ENCODE measurements at places on chromosomes 6 and 20. TPM values are rescaled to one million over a fixed set of nuclear protein-coding genes. Genes with fewer than 3 reads are reported as not detected.
A peak's percentile ranks its signal among the peaks of the same experiment; 100 is the strongest.

DNA sequence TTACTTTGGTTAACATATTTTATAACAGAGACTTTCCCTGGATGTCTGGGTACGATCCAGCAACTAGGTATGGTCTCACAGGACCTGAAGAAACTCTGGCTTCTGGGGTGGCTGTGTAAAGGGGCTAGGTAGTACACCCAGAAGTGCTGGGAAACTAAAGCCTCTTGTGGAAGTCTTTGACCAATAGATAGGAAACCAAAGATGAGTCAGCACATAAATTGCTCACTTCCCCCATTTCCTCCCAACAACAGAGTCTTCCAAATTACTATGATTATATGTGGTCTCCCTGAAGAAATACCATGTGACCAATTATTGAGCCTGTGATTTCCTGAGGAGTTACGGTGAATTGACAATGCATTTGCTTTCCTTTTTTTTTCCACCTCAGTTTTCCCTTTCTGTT is 26.8 kb upstream of the TBX18 start:
- DNase-seq, result no peak

DNA sequence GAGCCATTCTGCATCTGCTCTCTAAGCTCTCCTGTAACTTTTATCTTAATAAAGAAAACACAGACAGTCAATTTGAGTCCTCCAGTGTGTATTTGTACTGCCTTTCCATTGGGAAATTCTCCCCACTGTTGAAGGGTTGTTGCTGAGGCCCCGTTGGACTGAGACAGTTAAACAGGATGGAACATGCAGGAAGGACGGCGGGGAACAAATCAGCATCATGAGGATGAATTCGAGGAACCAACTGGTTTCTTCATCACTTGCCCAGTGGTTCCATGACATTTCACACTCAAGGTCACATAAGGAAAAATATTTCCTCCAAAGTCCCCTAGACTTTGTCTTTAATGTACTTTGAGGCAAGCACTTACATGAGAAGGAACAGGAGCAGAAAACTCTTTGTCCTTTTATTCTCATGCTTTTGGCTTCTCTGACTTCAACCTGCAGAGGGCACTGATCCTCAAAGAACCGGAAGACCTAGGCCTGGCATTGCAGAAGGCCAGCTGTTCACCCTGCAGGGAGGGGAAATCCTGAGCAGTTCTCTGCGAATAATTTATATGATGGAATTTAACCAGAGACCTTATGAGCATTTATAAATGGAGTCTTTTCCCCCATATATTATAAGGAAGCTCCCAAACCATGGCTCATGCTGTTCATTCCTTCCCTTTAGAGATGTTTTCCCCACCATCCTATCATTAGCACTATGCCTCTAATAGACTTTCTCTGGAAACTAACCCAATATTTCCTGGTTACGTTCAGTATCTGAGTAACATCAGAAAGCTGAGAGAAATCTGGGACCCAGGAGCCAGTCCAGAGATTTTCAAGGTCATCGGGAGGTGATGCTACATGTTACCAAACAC is 55.2 kb upstream of the ADGRF1 start:
- DNase-seq, result peak; percentile 86

DNA sequence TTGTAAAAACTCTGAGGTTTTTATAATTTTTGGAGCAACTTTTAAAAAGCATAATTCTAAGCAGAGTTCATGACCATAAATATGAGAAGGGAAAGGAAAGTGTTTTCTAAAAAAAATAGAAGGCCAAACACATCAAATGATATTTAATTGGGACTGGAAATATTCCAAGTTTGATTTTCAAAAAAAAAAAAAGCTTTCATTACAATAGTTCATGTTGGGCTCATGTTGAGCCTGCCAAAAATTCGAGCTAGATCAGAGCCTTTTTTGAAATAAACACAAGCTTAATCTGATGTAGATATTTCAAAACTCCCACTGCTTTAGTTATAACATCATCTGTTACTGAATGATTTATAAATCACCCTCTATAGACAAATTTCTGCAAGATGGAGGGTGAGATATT is 163.4 kb upstream of the DEFB112 start:
- DNase-seq, result no peak

DNA sequence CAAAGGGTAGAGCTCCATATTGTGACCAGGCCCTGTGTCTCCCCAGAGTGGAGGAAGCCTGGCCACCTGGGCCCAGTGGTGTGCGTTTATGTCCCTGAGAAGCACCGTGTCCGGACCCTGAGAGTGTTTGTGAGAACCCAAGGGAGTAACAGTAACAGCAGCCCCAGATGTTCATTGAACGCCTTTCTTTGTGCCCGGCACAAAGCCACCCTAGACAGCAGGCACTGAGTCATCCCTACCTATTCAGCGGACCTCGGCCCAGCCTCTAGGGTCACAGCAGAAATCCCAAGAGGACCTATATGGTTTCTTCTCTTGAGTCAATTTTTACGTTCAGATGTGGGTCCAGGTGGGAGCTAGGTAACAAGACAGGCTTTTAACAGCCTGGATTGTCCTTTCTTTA is 24.5 kb downstream of the BCAS4 start:
- no peak for DNase-seq

GRCh38 chr6:633611-634010 is 23.3 kb downstream of the HUS1B start:
- no peak for DNase-seq

GRCh38 chr20:973785-974194 is 28.3 kb downstream of the RSPO4 start:
- DNase-seq, result peak; percentile 11

DNA sequence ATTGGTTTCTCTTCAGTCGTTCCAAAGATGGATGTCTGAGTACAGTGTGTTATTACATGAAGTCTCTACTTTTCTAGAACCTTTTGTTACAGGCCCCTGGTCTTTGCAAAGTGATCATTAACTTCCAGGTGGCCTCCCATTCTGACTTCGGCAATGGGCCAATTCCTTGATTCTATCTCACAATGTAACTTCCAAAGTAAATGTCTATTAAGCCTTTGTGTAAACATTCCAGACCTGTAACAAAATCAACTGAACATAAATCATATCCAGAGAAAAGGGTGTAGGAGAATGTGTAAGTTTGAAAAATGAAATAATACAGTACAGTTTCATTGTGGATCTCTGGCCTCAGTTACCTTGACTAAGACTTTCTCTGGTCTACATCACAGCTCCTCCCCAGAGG is 187.8 kb upstream of the JAG1 start:
- no peak for DNase-seq

GRCh38 chr6:126380072-126380583 is 40.2 kb downstream of the CENPW start:
- DNase-seq, result no peak

GRCh38 chr6:36944650-36945049 is 9.9 kb upstream of the PI16 start:
- no peak for DNase-seq

GRCh38 chr20:35446356-35447078 is 8.5 kb upstream of the GDF5 start:
- DNase-seq, result no peak

- no peak for DNase-seq
These were observed 68.8 kb downstream of the GJA1 start for GRCh38 chr6:121504227-121504626.

DNA sequence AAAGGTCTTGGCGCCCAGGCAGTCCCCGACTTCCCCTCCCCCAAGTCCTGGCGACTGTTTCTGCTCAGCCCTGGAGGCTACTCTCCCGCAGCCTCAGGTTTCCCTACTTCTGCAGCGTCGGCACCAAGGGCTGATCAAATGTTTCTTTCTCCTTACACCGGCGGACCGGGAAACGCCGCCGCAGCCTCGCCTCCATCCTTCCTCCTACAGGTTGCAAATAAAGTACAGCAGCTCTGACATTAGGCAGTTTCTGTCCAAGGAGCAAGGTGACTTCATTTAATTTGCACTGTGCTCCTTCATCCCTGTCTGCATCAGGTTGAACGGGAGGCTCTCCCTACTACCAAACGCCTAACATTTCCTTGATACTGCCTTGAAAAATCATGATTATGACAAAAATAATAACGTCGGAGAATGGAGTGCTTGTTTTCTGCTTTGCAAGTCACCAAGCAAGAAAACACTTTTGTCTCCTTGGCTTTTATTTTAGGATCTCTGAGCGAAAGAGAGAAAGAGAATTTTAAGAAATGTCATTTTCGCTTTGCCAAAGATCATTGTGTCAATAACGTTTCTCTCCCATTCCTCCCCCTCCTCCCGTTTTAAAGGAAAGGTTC is 1.0 kb downstream of the CLIC5 start:
- DNase-seq, result no peak

- no peak for DNase-seq
These were observed 153.9 kb downstream of the RNASET2 start for GRCh38 chr6:166802401-166802800.

- DNase-seq, result no peak
These were observed 65.4 kb downstream of the FILIP1 start for GRCh38 chr6:75428204-75428603.

GRCh38 chr6:41049521-41049920 is 3.5 kb upstream of the APOBEC2 start:
- DNase-seq, result no peak

DNA sequence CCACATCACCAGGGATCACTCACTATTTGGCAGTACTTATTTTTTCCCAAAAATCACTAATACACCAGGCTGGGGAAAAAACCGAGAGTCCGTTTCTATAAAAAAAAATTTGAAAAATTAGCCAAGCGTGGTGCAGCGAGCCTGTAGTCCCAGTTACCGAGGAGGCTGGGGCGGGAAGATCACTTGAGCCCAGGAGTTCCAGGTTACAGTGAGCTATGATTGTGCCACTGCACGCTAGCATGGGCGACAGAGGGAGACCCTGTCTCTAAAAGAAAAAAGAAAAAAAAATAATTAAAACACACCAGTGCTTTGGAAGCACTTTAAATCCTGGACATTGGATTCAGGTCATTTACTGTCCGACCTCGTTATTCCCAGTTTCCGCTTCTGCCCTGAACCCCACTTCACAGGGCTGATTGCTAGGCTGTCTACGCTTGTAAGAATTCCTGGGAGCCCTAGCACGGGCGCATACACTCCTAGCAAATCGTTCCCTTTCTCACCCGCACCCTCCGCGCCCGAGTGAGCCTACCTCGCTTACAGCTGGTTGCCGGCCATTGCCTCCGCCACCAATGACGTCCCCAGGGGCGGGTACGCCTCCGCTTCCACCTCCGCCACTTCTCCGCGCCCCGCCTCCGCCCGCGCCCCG is at the start of gene TPMT:
Gene TPMT (minus strand): TSS at position 571 of the 643 bp plus-strand sequence. CDS start 5,950 bp downstream, outside the sequence.
- no peak for DNase-seq

DNA sequence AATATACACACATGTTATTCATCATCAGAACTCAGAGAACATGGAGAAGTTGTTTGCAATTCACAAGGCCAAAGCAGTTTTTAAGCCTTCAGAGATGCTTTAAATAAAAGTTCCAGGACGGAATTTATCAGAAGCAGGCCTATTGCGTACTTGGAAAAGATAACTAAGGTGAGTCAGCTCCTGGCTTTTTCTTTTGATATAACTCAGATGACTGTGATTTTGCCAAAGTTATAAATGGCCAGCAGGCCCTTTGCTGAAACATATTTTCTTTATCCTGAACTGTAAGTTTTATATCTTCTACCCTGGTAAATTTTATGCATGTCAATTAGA is 55.0 kb upstream of the PLCB1 start:
- no peak for DNase-seq

GRCh38 chr20:25194333-25194972 is 1.1 kb upstream of the ENTPD6 start:
- DNase-seq, result no peak

- no peak for DNase-seq
These were observed 8.1 kb upstream of the AKIRIN2 start for GRCh38 chr6:87710090-87710489.

DNA sequence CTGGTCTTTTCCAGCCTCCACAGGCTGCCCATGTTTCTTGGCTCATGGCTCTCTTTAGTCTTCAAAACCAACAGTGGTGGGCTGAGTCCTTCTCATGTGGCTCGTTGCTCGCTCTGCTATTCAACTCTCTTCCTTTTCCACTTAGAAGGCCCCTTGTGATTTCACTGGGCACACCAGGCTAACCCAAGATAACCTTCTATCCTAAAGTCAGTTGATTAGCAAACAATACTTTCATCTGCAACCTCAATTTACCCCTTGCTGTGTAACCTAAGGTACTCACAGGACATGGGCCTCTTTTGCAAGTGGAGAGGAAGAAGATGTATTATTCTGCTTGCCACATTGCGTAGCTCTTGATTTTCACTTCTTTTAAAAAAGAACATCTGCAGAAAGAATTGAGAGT is 79.6 kb downstream of the UTRN start:
- no peak for DNase-seq

Gene CD83
- polyA plus RNA-seq, result 21.6 TPM

Gene TULP1
- polyA plus RNA-seq, result 0.52 TPM

Gene TMEM217
- 4.0 TPM for polyA plus RNA-seq

Gene TREML2
- 1.3 TPM for polyA plus RNA-seq

Gene PPP1R3G
- 0.75 TPM for polyA plus RNA-seq

Gene ID4
- 10.9 TPM for polyA plus RNA-seq

Gene PHACTR1
- 6.3 TPM for polyA plus RNA-seq

Gene NEURL2
- 51.4 TPM for polyA plus RNA-seq

Gene KPNA5
- polyA plus RNA-seq, result 7.3 TPM

Gene UNC5CL
- 5.8 TPM for polyA plus RNA-seq

Gene TPX2
- 8.2 TPM for polyA plus RNA-seq

Gene CFAP61
- 0.23 TPM for polyA plus RNA-seq

Gene CRIP3
- polyA plus RNA-seq, result 11.0 TPM

Gene COL9A3
- 7.0 TPM for polyA plus RNA-seq

Gene MAVS
- 18.8 TPM for polyA plus RNA-seq

Gene POM121L2
- polyA plus RNA-seq, result not detected

Measured in thymus (tissue), 14 donors.